ENCODE measurements at places on chromosomes 7 and 10. TPM values are rescaled to one million over a fixed set of nuclear protein-coding genes. Genes with fewer than 3 reads are reported as not detected.

Gene SPAM1
- not detected for total RNA-seq

Gene LZTS2
- 17.8 TPM for total RNA-seq

Gene CLCN1
- not detected for total RNA-seq

GRCh38 chr10:94645285-94645684 is 38.2 kb upstream of the CYP2C18 start:
- no peaks in the 10 kb centered on the region for H3K4me1 ChIP-seq
- no peaks in the 10 kb centered on the region for H3K27me3 ChIP-seq
- H3K36me3 ChIP-seq = no peaks in the 10 kb centered on the region
- H3K4me3 ChIP-seq = no peak overlapping the region

- no peak overlapping the region for H3K27ac ChIP-seq
- H3K27me3 ChIP-seq = no peaks in the 10 kb centered on the region
- H3K4me3 ChIP-seq = no peak overlapping the region
- H3K36me3 ChIP-seq = no peaks in the 10 kb centered on the region
These were observed 115.0 kb downstream of the PLXDC2 start for GRCh38 chr10:19930936-19931893.
